ENCODE measurements at places on chromosomes 6 and 20.
A peak's percentile ranks its signal among the peaks of the same experiment; 100 is the strongest.

DNA sequence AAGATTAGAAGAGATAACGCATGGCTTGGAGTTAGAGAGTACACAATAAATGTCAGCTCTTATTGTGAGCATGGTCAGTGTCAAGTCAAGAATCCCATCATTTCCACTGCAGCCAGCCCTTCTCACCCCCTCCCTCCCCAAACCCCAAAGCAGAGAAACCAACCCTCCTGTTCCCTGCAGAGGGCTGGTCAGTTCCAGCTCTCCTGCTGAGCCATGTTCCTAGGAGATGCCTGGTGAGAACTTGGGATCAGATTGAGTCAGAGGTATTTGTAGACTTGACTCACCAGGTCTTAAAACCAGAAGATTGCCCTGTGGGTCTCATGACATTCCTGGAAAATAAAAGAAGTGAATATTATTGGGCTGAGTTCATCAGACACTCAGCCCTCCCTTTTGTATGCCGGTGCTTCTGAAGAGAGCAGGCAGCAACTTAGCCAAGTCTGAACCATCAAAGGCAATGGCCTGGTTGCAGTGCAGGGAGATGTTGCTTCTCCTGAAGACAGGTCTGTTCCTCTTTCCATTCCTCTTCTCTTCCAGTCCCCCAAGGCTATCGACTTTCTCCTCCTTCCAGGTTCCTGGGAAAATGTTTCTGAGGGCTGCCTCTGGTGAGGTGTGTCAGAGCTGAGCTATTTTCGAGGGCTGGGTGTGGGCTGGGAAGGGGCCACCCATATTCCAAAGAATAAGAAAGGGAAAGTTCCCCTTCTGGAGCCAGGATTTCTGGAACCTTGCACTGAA, 278.2 kb upstream of the SUPT3H start:
- DNase-seq, result no peak

- DNase-seq, result peak; percentile 28
These were observed 97.8 kb downstream of the ANKS1A start for GRCh38 chr6:34986845-34987246.

GRCh38 chr20:50670126-50670862, 21.0 kb downstream of the RIPOR3 start:
- no peak for DNase-seq

DNA sequence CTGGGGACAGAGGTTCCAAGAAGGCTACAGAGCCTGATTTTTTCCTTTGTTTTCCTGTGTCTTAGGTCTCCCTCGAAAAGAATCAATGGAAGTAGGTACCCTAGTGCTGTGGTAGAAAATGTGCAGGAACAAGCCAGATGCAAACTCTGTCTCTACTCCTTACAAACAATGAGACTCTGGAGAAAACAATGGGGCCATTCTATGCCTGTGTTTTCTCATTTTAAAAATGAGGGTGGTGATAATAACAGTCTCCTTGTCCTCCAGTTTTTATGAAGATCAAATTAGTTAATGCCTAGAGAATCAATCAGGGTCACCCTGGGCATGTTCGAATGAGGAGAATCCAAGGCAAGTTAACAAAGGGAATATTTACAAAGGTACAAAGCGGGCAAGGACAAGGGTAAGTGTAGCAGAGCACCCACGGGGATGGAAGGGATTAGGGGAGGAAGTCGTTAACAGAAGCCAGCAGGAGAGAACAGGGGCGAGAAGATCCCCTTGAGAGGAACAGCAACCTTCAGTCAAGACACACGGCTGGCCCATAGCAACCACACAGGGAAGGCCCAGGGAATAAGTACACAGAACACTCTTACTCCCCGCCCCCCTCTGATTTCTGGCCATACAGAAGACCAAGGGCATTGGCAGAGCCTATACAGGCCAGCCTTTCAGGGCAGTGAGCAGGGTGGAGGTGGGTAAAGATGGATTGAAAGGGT, 342.8 kb downstream of the PTPRT start:
- no peak for DNase-seq

DNA sequence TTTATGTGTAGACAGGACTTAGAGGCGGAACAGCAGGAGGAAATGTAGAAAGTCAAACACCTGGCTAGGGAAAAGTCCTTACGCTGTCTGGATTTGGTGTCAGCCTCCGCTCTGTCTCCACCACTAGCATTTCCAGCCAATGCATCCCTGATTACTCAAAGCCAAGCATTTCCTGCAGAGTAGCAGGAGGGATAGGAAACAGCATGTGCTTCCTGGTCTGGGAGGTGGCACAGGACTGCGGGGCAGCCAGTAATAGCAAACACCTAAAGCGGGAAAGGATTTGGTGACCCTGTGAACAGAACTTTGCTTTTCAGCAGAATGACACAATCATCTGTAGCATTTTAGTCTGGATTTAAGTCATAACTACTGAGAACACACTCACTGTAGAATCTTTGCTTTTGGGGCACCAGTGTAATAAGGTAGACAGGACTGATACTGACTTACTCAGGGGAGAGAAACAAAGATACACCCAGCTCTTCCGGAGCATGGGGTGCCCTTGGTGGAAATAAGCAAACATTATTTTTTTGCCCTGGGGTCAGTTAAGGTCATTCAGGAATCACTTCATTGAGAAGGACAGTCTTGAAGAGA, 133.3 kb upstream of the AHI1 start:
- no peak for DNase-seq

DNA sequence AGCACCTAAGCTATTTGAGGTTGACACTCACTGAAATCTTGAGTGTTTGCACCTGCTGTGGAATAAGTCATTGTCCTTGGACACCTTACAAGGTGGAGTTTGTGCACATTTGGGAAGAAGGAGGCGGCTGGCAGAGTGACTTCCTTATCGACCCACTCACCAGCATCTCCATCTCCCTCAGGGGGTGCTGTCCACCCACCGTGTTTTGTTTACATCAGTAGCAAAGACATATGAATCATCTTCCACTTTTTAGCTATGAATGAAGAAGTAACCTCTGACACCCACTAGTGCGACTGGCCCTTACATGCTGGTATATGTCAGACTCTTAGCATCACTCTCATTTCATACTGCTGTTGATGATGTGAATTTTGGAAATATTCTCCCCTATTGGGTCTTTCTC, 119.5 kb upstream of the SGK1 start:
- DNase-seq, result no peak

GRCh38 chr6:106145741-106146227, 59.6 kb downstream of the PRDM1 start:
- DNase-seq, result no peak

- no peak for DNase-seq
These were observed 31.8 kb downstream of the SUN5 start for GRCh38 chr20:32972181-32973076.

DNA sequence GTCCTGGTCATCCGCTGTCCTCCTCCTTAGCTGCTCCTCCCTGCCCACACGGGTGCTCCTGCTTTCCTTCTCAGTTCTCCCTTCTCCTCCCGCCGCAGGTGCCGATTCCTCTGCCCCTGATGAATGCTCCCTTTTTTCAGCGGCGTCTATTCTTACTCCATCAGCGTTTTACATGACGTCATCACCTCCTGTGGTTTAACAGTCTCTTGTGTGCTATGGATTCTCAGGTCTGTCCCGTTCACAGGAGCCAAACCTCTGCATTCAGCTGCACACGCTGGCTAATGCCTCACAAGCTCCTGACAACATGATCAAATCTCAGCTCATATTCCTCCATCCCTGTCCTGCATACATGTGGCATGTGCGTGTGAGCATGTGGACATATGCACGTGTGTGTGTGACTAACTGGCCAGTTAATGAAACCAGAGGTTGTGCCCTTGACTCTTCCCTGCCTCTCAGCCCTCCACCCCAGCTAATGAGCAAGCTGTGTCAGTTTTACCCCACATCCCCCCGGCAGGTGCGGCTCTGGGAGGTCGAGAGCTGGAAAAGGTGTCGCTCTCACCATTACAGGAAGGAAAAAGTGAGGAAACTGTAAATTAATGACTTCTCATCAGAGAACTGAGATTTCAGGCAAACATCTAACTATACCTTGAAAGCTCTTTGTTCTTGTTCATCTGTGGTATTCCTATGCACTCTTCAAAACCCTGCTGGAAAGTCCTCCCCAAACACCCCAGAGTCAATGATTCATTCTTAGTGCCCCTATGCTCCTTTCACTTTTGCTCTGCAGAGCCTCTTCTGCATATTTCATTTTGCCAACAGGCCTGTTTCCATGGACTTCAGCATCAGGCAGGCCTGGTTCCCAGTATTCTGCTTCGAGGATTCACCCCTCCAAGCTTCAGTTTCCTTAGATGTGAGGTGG, 163.1 kb downstream of the TTLL2 start:
- no peak for DNase-seq

GRCh38 chr6:100880149-100880852, 828 bp downstream of the ASCC3 start:
- DNase-seq, result no peak

GRCh38 chr20:13671916-13672378, 33.2 kb upstream of the TASP1 start:
- no peak for DNase-seq

GRCh38 chr6:45717715-45718114, 297.9 kb downstream of the CLIC5 start:
- DNase-seq, result no peak

GRCh38 chr20:10864076-10864672, 190.4 kb upstream of the JAG1 start:
- peak; percentile 70 for DNase-seq

GRCh38 chr6:131998255-131998982, 47.2 kb upstream of the CCN2 start:
- no peak for DNase-seq

GRCh38 chr6:44966449-44967092, 361.6 kb upstream of the RUNX2 start:
- DNase-seq, result no peak

DNA sequence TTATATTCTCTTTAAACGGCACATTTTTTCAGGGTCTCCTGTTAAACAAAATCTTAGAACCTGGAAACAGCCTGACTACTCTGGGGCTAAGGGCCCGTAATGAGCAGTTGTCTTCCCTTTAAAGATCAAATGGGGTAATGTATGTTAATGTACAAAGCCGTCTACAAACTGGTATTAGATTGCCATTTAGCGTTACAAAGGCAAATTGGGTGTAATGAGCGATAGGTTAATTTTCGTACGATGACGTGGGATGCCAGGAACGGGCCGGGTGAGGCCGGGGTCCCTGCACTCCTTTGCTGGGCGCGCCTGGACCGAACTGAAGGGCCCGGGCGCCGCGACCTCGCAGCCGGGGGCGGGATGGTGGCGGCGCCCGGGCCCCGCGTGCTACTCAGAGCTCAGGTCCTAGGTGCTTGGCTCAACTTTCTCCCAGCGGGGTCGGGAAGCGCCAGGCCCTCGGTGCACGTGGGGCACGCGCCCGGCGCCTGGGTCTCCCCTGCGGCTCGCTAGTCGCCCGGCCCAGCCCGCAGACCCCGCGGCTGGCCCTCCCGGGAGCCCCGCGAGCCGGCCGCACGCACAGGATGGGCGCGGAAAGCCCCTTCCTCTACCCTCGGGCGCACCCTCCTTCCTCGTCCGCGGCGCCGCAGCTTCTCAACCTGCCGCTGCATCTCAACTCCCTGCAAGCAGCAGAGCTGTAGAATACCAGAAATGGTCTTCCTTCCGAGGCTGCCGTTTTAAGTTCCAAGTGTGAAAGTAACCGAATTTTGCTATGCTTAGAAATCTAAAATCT, 5.9 kb downstream of the NKX2-4 start:
- no peak for DNase-seq

GRCh38 chr20:64044484-64045247, 4.8 kb downstream of the SOX18 start:
- no peak for DNase-seq

DNA sequence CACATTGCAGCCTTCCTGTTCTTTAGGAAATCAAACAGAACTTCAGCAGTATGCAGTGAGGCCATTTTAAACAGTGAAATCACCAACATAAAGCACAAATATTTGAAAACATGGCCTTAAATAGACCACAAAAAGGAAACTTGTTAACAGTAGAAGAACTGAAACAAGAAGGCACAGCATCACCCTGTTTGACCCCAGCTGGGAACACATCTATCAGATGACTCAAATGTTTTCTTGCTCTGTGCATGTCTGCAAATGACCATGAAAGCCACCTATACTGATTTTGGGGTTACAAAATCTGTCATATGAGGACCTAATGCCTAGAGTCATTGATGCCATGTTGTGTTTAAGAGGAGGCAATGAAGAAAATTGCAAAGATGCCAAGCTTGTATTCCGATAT, 123.8 kb upstream of the ADGRF1 start:
- DNase-seq, result no peak

- no peak for DNase-seq
These were observed 1.4 kb upstream of the SEC63 start for GRCh38 chr6:107959392-107959791.

DNA sequence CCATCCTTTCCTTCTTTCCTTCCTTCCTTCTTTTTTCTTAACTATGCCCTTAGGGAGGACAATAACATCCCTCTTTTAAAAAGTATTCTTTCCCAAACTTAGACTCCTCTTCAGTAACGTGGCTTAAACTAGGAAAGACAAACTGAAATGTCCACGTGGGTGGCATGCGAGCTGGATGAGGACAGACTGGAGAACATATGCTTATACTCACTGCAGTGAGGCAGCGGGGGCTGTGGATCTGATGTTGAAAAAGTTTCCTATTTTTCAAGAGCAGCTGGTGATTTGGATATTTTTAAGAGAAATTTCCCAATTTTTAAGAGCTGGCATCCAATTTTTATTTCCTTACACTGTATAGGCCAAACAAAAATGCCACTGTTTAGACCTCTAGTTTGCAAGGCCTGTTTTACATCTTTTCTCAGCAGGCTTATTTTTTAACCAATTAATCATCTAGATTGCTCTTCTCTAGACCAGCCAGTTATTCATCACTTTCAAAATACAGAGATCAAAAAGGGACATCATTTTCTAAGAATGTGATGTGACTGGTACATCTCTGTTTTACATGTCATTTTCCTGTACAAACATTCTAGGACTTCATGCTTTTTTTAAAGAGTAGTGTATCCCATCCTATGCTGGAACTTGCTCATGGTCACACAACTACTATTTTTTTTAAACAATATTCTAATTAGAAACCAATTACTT, 226.5 kb downstream of the BTBD9 start:
- no peak for DNase-seq

DNA sequence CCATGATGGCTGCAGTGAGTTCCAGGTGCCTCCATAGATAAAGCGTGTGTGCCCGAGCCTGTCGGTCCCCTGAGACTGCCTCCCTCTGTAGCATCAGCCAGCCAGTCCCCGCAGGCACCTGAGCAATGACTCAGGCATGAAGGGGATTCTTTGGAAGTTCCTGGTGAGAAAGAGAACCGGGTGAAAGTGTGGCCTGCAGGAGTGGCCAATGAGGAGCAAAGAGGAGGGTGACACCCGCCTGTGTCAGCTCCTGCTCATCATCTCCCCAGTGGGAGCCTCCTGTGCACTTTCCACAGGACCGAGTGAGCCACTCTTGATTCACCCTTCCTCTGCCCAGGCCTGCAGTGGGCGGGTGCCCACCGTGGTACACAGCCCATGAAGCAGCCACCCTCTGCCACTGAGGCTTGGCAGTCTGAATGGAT, 71.2 kb upstream of the PTPN1 start:
- no peak for DNase-seq
